Natural killer cell (primary cell): ENCODE measurements at places on chromosomes 5 and 9. TPM values are rescaled to one million over a fixed set of nuclear protein-coding genes. Genes with fewer than 3 reads are reported as not detected.

Gene GPSM1
- 2.6 TPM for total RNA-seq

Gene PPP3R2
- not detected for total RNA-seq

Gene OR1Q1
- total RNA-seq, result not detected

- no peak overlapping the region for H3K4me3 ChIP-seq
- H3K27me3 ChIP-seq, result peaks cover 4% of the 10 kb centered on the region
- no peaks in the 10 kb centered on the region for H3K4me1 ChIP-seq
- no peak for DNase-seq
- H3K36me3 ChIP-seq, result no peaks in the 10 kb centered on the region
- H3K27ac ChIP-seq, result no peak overlapping the region
These were observed 218.9 kb downstream of the DIRAS2 start for GRCh38 chr9:90423661-90424193.

- DNase-seq, result no peak
- H3K4me3 ChIP-seq, result no peak overlapping the region
- no peaks in the 10 kb centered on the region for H3K27me3 ChIP-seq
- H3K4me1 ChIP-seq, result no peaks in the 10 kb centered on the region
- no peaks in the 10 kb centered on the region for H3K36me3 ChIP-seq
These were observed 270.6 kb downstream of the MLLT3 start for GRCh38 chr9:20351715-20352114.
